ENCODE measurements at places on chromosomes 4 and X.

- no peak for DNase-seq
Observed at GRCh38 chr4:39043058-39043860, 11.1 kb upstream of the TMEM156 start.

- no peak for DNase-seq
Observed at GRCh38 chr4:1233641-1234308, 15.2 kb downstream of the CTBP1 start.

DNA sequence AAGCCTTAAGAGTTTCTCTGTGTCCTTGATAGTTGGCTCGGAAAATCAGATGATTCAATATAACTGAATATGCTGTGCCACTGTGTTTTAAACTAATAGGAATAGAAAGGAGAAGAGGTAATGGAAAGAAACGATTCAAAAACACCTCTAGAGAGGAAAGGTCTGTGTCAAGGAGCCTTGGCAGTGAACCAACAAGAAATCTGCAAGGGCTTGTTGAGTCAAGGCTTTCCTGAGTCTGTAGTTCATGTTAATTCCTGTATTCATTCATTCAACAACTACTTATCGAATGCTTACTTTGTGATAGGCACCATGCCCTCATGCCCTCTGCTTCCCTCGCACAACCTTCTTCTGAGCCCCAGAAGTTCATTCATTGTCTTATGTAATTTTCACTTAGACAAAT, 336.0 kb downstream of the PDHA2 start:
- DNase-seq, result no peak

DNA sequence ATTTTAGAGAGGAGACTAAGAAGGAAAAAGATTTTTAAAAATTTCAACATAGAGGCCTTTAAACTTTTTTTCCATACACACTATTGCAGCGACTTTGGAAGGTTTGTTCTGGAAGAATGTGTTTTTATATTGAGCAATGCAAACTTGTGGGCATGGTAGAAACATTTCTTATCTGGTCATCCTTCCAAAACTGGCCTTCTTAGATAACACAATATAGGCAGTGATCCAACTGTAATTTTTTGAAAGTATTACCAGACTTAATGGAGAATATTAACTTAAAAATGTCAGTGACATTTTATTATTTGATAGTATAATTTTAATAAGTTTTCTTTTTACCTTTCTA, 25.6 kb downstream of the FHDC1 start:
- DNase-seq, result no peak

DNA sequence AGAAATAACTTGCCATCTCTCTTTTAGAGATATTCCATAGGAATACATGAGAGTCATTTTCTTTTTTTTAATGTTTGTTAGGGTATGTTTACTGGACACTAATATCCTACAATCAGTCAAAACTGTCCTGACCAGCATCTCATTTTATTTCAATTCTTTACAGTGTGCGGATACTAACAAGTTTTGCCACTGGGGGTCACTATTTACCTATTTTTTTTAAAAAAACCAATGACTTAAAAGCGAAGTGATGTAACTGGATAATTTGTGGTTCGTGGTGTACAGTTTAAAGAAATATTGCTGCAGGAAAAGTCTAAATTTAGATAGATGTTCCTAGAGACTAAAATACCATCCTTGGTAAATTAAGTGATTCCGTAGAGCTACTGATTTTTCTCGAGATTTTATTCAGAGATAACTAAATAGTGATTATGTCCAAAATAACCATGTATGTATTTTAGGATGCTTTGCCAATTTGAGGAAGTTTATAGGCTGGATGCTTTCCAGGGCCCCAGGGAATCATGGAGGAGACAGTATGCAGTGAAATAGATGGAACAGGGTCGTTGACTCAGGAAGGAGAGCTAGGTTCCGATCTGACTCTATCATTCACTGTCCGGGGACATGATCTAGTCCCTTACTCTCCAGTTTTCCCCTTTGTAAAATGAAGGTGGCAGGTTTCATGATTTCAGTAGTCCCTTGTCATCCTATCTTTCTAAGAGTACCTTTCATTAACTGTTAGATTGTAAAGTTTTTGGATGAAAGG, 34.0 kb upstream of the GNPDA2 start:
- DNase-seq, result peak; percentile 28

GRCh38 chrX:153939573-153939972, 4.7 kb upstream of the NAA10 start:
- no peak for DNase-seq

Measured in left renal cortex interstitium (tissue), 4 donors.